Activated CD4-positive, alpha-beta memory T cell treated with anti-CD3 and anti-CD28 coated beads, Interleukin-2, amount 10 ng/mL, durations not matched to agents 7 days and 5 days (primary cell): ENCODE measurements at places on chromosomes 1 and 21.

DNA sequence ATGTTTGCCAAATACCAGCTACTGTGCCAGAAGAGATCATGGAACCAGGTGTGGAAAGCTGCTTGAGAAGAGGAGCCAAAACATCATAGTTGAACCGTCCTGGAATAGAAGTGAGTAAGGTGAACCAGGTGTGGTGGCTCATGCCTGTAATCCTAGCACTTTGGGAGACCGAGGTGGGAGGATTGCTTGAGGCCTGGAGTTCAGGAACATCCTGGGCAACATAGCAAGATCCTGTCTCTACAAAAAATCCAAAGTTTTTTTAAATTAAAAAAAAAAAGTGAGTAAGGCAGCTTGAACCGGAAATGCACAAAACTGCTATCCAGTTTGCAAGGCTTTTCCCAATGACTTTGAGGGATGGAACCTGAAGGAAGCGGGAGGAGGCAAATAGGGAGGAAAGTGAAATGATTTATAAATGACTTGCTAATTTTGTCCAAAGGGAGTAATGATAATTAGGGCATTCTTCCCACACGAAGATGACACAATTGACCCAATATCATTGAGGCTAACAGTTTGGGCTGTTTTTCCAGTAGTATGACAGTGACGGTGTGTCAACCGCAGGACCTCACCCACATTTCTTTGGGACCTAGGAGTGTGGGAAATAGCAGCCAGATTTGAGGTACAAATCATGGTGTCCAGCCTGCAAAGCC lies 1.5 kb upstream of the CNN3 start:
- peaks cover 54% of the 10 kb centered on the region for H3K27me3 ChIP-seq
- peaks cover 10% of the 10 kb centered on the region for H3K4me1 ChIP-seq
- no peak overlapping the region for H3K27ac ChIP-seq
- DNase-seq: no peak
- H3K4me3 ChIP-seq: no peak overlapping the region

DNA sequence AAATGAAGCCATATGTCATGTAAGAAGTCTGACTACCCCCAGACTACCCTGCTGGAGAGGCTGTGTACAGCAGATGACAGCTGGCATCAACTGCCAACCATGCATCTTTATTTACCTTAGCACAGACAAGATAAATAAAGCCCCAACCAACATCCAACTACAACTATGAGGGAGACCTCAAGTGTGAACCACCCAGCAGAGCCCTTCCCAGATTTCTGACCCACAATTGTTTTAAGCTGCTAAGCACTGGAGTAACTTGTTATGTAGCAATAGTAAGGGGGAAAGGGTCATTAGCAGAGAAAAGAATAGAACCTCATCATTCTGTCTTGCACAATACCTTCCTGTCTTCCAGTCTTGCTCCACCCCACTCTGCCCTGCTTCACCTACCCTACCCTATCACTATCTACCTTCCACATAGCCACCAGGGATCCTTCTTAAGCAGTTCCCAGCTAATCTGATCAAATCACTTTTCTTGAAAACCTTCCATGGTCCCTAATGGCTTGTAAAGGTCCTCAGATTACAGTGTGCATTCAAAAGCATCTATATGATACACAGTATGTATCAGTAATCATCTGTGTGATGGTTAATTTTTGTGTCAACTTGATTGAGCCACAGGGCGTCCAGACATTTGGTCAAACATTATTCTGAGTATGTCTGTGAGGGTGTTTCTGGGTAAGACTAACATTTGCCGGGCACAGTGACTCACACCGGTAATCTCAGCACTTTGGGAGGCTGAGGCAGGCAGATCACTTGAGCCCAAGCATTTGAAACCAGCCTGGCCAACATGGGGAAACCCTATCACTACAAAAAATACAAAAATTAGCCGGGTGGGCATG lies 19.6 kb upstream of the RBM15 start:
- no peaks in the 10 kb centered on the region for H3K27me3 ChIP-seq
- H3K4me1 ChIP-seq: no peaks in the 10 kb centered on the region
- H3K4me3 ChIP-seq: no peak overlapping the region
- DNase-seq: no peak

GRCh38 chr1:18035145-18035544 lies 72.5 kb upstream of the IGSF21 start:
- peaks cover 2% of the 10 kb centered on the region for H3K4me1 ChIP-seq
- DNase-seq: no peak
- no peak overlapping the region for H3K4me3 ChIP-seq
- H3K36me3 ChIP-seq: no peaks in the 10 kb centered on the region
- no peaks in the 10 kb centered on the region for H3K27me3 ChIP-seq

- H3K36me3 ChIP-seq: peaks cover 55% of the 10 kb centered on the region
- H3K27me3 ChIP-seq: no peaks in the 10 kb centered on the region
- H3K4me3 ChIP-seq: no peak overlapping the region
- H3K4me1 ChIP-seq: peaks cover 67% of the 10 kb centered on the region
- no peak overlapping the region for H3K27ac ChIP-seq
Measured at GRCh38 chr1:156772728-156773497, 5.6 kb downstream of the PRCC start.

DNA sequence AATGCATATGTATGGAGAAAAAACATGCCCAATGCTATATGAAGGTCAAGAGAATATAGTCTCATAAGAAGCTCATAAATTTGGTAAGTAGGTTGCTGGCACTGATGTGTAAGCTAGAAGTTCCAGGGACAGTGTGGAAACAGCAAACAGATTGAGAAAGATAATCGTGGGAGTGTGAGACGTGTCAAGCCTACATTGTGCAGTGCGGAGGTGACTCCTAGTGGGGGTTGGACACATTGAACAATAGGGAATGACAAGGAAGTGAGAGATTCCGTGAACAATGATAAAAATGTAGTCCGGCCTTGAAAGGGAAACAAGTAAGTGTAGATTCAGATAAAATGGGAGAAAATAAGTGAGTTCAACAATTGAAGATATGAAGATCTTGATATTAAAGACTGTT lies 788.4 kb upstream of the PRMT6 start:
- DNase-seq: no peak
- no peaks in the 10 kb centered on the region for H3K4me1 ChIP-seq
- H3K27me3 ChIP-seq: no peaks in the 10 kb centered on the region
- H3K27ac ChIP-seq: no peak overlapping the region

DNA sequence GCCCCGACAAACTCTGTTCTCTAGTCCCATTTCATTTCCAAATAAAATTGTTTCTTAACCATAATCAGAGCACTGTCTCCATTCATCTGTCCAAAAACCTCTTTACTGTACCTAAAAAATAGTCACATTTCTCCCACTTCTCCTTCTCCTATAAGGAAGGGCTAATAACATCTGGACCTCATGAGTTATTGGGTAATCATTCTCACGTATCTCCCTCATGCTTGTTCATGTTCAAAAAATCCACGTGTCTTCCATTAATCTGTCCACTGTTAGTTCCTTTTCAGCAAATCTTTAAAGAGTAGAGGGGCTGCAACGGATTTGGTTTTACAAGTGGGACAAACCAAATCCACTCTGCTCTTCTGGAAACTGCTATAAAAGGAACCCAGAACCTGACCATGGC lies 1418.8 kb downstream of the MRPL39 start:
- no peaks in the 10 kb centered on the region for H3K36me3 ChIP-seq
- no peaks in the 10 kb centered on the region for H3K27me3 ChIP-seq
- DNase-seq: no peak
- H3K4me1 ChIP-seq: no peaks in the 10 kb centered on the region
- H3K27ac ChIP-seq: no peak overlapping the region

DNA sequence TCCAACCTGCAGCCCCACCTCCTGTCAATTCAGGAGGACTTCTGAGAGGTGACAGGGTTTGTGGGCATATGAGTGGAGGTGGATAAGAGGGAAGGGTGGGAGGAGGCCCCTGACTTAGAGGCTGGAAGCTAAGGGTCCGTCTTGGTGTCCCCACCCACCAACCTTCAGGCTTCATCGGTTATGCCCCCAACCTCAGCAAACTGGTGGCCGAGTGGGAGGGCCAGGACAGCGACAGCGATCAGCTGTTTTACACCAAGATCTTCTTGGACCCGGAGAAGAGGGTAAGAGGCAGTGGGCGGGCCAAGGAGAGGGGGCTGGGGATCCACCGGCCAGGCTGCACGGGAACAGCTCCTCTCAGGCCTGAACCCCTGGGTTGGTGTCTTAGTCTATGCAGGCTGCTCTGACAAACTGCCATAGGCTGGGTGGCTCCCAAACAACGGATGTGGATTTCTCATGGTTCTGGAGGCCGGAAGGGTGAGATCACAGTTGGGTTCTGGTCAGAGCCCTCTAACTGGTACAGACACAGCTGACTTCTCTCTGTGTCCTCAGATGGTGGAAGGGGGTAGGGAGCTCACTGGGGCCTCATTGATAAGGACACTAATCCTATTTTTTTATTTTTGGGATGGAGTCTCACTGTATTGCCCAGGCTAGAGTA lies 18.1 kb downstream of the PLOD1 start:
- H3K27me3 ChIP-seq: no peaks in the 10 kb centered on the region
- peak overlapping the region; percentile 56 for H3K27ac ChIP-seq
- peaks cover 11% of the 10 kb centered on the region for H3K36me3 ChIP-seq
- DNase-seq: no peak
- peaks cover 13% of the 10 kb centered on the region for H3K4me1 ChIP-seq
- no peak overlapping the region for H3K4me3 ChIP-seq

DNA sequence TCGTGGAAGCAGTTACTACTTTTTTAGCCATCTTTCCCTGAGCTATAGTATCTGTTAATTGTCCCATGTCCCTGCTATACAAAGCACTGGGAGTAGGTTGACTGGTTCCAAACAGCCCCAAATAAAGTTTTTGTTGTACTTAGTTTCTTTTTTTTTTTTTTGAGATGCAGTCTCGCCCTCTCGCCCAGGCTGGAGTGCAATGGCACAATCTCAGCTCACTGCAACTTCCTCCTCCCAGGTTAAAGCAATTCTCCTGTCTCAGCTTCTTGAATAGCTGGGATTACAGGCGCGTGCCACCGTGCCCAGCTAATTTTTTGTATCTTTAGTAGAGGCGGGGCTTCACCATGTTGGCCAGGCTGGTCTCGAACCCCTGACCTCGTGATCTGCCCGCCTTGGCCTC lies 3.3 kb downstream of the NCSTN start:
- no peaks in the 10 kb centered on the region for H3K27me3 ChIP-seq
- H3K27ac ChIP-seq: no peak overlapping the region
- H3K36me3 ChIP-seq: peaks cover 55% of the 10 kb centered on the region
- no peak for DNase-seq

DNA sequence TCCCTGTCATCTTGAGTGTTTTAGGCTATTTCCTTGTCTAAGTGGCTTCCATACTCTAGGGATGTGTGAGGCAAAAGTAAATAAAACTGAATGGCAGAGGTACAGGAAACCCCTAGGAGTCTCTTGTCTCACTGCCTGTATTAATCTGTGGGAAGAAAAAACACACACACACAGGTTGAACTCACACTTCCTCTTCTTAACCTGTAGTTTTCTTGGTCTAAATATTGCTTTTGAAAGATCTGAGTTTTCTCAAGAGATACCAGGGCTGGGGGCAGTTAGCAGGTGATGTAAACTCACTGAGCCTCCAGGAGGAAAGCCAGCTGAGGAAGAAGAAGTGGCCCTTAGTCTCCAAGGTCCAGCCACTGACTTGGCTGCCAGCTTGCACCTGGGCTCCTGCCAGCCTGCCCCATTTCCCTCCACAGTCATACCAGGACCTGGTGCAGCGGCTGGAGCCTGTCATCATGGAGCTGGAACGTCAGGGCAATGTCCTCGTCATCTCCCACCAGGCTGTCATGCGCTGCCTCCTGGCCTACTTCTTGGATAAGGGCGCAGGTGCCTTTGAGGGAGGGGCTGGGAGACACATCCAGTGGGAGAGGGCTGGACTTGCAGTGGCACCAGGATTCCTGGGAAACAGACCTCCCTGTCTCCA lies 16.9 kb downstream of the PFKFB2 start:
- H3K27me3 ChIP-seq: peaks cover 15% of the 10 kb centered on the region
- peaks cover 26% of the 10 kb centered on the region for H3K4me1 ChIP-seq
- no peak overlapping the region for H3K27ac ChIP-seq
- H3K4me3 ChIP-seq: no peak overlapping the region

- H3K27me3 ChIP-seq: no peaks in the 10 kb centered on the region
- H3K36me3 ChIP-seq: peaks cover 3% of the 10 kb centered on the region
- no peak overlapping the region for H3K27ac ChIP-seq
- DNase-seq: no peak
- no peak overlapping the region for H3K4me3 ChIP-seq
Measured at GRCh38 chr1:197675583-197676208, 99.6 kb downstream of the DENND1B start.

DNA sequence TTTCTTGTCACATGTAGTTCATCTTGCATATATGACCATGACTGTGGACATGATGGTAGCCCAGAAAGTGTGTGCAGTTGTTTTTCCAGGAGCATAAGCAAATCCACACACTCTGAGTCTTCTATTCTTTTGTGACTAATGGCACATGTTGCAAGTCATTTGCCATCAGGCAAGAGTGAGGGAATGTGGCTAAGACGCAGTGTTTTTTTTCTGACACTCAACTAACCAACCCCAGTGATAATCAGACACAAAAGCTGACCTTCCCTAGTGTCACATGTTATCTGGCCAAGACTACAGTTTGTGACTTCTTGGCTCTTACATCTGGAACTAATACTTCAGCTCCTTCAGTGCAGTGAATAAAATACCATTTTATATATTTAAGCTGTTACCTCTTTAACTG lies 108.8 kb downstream of the ITSN1 start:
- no peak overlapping the region for H3K27ac ChIP-seq
- no peaks in the 10 kb centered on the region for H3K36me3 ChIP-seq
- no peak for DNase-seq
- H3K4me1 ChIP-seq: no peaks in the 10 kb centered on the region

DNA sequence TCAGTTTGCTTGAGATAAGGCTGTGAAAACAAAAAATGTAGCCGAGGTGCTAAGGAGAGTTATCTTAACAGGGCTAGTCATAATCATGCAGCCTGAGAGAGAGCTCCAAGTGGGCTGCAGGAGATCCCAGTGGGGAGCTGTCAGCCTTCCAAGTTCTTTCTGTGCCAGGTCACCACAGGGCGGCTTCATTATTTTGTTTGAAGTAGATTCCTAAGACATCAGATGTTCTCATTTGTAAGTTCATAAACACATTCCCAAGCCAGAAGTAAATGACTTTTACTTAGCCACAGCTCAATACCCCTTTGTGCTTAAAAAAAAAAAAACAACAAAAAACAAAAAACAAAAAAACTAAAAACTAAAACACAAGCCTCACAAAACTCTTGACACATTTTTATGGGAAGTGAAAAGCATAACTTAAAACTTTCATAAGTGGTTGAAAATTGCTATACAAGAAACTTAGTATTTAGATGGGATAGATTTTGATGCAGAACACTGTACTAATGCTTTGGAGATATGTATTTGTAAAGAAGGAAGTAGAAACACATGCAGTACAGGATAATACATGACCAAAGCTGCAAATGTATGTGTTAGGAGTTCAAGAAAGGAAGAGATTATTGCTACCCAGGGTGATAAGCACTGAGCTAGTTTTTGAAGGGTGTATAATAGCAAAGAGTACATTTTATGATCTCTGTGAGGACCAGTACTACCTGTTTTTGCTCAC lies 8.6 kb downstream of the CDC14A start:
- peaks cover 74% of the 10 kb centered on the region for H3K4me1 ChIP-seq
- H3K4me3 ChIP-seq: no peak overlapping the region
- no peak overlapping the region for H3K27ac ChIP-seq
- DNase-seq: no peak
